CD8-positive, alpha-beta T cell (primary cell): ENCODE measurements at places on chromosomes 3 and 15.

- peak; percentile 76 for DNase-seq
These were observed 36.3 kb upstream of the PLA2G4E start for GRCh38 chr15:42056934-42057798.

DNA sequence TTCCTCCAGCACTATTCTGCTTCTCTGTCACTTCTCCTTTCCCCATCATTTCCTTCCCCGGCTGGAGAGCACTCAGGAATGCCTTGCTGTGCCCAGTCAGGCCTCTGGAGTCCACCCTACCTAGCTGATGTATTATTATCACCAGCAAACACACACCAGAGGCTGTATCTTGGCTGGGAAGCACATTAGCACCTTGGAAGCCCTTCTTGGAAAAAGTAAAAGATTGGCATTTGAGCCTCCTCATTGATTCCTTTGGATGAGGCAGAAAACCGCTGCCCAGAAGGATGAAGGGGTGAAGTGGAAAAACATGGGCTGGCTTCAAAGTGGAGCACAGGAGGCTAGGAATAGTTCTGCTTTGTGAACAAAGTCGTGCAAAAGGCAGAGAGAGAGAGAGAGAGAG, 244.3 kb downstream of the RPLP1 start:
- no peak for DNase-seq

DNA sequence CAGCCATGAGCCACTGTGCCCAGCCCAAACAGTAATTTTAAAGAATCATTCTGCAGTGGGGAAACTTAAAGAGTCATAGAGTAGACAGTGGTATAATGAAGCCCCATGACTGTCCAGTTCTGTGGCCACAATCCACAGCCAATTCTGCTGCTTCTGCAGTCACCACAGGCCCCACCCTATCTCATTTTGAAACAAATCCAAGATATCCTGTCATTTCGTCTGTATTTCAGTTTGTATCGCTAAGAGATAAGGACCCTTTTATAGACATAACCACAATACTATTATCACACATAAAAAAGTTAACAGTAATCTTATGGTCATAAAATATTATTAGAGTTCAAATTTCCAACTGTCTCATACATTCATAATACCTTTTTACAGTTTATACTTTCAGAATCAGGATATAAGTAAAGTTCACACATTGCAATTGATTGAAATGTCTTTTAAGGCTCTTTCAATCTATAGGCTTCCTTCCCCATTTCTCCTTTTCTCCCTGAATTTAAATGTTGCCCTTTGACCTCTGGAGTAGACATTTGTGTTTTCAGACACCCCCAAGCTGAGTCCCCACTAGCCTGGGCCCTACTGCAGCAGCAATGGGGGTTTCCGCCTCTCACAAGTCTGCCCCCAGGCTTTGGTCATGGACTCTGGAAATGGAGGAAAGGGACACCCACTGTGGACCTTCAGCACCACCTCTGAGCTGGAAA, 4.2 kb upstream of the NUP210 start:
- no peak for DNase-seq

DNA sequence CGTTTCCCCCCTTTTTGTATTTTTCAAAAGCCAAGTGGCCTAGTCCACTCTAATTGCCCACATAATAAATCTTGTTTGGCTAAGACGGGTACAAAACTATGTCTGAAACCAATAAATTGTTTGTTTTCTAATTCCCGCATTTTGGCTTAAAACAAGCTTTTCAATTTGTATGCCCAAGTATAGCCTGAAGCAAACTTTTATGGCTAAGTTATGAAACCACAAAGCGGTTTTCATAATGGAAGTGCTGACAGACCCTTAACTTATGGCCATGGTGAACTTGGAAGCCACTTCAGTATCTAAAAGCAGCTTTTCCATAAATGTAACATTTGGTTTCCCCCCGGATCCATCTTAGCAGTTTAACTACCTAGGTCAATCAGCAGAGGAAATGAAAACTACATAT, 29.9 kb upstream of the POLR2M start:
- no peak for DNase-seq

DNA sequence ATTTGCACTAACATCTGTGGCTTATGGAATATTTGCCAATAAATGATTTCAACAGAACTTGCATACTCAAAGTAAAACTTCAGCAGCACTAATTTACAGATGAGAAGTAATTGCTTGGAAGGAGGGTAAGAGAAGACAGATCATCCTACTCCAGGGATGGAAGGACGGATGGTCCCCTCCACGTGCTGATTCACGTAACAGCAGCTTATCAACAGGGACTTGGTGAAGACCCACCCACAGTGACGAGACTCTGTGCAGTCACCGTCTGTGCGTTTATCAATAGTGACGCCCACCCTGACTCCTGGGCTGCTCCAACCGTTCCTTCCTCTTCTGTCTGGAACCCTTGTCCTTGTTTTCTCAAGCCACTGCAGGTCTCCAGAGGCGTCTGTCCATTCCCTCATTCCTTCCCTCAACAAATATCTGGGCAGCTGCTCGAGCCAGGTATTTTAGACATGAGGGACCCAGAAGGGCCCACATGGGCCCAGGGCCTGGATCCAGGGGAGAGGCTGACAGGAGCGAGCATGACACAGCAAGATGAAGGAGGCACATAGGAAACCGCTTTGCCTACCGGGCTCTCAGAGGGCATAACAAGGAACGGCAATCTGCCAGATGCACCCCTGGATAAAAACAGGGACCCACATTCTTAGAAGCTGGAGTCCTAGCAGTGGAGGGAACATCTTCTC, 33.3 kb downstream of the PCSK6 start:
- DNase-seq = no peak

GRCh38 chr15:100224206-100225185, 117.3 kb downstream of the ADAMTS17 start:
- DNase-seq = no peak

DNA sequence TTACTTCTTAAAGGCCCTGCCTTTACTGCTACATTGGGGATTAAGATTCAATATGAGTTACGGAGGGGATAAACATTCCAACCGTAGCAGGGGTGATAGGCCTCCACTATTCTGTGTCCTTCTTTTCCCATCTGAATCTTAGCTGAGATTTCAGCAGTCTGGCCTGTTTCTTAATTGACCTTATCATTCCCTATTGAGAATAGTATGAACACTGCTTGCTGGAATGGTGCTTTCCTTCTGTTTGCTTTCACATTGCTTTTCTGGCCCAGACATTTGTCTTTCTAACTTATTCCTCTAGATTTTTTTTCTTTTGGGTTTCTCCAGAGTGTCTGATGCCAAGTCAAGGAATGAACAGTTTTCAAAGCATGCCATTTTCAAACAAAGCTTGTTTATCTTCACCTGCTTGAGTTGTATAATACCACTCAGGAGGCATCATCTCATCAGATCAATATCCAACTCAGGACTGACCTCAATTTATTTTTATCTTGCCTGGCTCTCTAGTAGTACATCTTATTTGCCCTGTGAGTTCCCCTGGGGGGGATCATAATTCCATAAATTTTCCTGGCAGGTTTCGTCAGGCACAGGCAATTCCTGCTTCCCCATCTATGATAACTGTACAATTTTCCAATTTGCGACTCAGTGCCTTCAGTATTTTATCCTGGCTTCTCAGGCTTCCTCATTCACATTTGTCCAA, 161.1 kb upstream of the STT3B start:
- DNase-seq = no peak

DNA sequence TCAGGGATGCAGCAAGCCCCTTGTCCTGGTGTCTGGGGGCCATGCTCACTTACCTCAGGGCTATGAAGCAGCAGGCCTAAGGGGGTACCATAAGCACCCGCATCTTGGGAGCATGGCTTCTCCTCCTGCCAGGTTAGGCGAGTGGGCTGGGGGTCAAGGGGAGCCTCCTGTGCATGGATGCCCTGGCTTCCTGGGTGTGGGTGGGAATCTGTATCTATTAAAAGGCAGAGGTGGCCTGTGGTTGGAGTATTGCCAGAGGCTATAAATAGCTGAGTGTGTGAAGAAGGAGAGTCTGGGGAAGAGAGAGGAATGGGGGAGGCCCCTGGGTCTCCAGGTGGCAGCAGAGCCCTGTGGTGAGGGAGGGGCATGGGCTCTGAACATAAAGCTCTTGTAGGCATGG, 19.5 kb downstream of the ACVR2B start:
- no peak for DNase-seq

DNA sequence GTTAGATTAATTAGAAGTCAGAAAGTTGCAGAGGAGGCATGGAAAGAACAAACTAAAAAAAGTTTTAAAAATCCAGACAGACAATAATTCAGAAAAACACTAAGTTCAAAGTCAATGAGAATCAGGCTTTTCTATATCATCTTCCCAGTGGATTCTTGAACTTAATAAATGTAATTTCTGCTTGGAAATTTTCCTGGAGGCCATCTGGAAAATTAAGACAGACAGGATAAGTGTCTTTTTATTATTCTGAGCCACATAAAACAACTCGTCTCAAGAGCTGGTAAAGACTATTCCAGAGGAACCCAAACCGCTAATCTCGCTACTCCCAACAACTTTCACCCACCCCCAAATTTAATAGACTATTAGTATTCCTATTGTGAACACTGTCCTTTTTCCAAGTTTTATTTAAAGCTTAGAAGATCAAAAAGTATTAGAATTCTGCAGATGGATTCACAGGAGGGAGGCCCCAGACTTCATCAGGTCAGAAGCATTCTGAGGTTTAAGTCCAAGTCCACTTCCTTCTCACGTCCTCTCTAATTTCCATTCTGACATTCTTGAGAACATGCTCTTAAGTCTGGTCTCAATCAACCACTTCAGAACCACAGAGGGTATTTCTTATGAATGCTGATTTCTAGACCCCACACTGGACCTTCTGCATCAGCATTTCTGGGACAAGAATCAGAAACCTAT, 61.3 kb downstream of the ERC2 start:
- DNase-seq = no peak

GRCh38 chr15:50381438-50381837, 26.4 kb upstream of the GABPB1 start:
- no peak for DNase-seq

- no peak for DNase-seq
These were observed 58.7 kb downstream of the GOLIM4 start for GRCh38 chr3:168037020-168037419.

- no peak for DNase-seq
These were observed 46.5 kb upstream of the CCDC174 start for GRCh38 chr3:14605067-14605466.

DNA sequence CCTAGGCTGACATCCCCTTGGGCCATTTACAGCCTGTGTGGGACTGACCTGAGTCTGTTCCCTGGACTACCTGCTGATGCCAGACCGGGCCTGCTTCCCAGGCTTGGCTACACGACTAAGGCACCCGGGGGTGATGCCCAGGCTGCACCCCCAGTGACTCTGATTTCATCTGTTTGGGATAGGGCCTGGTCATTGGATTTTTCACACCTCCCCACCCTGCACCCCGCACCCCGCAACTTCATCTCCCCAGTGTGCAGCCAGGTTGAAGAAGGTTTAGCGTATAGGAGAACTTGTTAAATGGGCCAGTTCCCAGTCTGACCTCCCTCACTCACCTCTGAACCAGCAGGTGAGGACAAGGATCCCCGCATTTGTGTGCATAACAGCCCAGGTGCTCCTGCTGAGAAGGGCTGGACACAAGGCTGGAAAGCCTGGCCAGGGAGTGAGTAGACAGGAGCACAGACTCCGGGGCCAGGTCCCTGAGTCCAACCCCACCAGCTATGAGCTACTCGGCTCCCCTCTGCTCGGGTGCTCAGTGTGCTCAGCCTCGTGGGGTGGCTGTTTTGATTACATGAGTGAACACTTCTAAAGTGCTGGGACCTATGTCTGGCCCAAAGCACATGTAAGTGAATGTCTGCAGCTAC, 18.5 kb downstream of the SLC6A20 start:
- DNase-seq = no peak

DNA sequence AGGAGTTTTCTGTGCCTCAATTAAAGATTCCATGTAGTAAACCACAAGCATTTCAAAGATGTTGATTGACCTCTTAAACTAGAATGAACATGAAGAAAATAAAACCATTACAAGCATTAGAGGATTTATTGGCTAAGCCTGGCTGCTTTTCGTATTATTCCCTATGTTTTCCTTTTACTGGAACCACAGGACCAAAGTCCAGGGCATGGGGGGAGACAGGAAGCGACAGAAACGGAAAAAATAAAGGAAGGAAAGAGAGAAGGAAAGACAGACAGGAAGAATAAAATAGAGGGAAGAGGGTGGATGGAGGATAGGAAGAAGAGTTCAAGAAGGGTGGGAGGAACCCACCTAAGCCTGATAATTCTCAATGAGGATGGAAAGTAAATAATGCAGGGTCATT, 169.9 kb downstream of the SHQ1 start:
- no peak for DNase-seq

DNA sequence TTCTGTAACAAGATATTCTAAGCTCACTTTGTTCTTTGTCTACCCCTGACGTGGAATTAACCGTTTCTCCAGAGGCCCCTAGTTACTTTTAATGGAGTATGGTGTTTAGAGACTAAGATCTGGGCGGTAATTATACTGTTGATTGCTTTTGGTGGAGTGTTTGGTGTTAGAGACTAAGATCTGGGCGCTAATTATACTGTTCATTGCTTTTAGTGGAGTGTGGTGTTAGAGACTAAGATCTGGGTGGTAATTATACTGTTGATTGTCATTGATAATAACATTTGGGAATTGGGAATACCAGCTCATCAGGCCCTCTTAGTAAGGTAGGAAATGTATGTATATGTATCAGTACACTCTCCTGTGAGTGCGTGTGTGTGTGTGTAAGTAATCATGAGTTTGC, 66.6 kb downstream of the LMLN start:
- DNase-seq = no peak

DNA sequence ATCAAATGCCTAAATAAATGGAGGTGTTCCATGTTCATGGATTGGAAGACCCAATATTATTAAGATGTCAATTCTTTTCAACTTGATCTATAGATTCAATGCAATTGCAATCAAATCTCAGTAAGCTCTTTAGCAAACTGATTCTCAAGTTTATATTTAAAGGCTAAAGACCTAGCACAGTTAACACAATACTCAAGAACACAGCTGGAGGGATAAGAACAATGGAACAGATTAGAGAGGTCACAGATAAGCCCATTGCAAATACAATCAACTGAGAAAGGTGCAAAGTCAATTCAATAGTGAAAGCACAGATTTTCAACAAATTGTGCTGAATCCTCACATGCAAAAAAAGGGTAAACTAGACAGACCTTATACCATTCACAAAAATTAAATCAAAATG, 198.9 kb downstream of the P3H2 start:
- no peak for DNase-seq

GRCh38 chr3:94548581-94549316, 485.9 kb downstream of the NSUN3 start:
- DNase-seq = no peak

DNA sequence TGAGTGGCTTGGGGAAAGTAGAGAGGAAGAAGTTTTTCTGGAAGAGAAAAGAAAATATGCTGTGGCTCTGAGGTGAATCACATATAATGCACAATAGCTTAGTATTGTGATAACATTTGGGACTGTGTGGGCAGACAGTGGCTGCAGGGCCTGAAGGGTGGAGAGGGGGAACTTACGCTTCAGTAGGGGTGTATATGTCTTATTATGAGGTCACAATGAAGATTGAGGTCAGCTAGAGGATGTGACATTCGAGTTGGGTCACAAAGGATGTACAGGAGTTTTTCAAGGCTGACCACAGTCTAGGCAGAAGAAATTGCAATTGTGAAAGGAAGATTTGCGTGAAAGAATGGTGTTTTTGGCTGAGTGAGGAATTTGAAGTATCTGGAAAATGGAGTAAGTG, 414.8 kb downstream of the LPP start:
- DNase-seq = peak; percentile 67

GRCh38 chr15:78682004-78682651, 41.1 kb upstream of the CHRNB4 start:
- no peak for DNase-seq
